AG04450 (cell line): ENCODE measurements at places on chromosomes 6 and 20.

- DNase-seq, result no peak
Observed at GRCh38 chr20:54464003-54464402, 11.4 kb upstream of the DOK5 start.

DNA sequence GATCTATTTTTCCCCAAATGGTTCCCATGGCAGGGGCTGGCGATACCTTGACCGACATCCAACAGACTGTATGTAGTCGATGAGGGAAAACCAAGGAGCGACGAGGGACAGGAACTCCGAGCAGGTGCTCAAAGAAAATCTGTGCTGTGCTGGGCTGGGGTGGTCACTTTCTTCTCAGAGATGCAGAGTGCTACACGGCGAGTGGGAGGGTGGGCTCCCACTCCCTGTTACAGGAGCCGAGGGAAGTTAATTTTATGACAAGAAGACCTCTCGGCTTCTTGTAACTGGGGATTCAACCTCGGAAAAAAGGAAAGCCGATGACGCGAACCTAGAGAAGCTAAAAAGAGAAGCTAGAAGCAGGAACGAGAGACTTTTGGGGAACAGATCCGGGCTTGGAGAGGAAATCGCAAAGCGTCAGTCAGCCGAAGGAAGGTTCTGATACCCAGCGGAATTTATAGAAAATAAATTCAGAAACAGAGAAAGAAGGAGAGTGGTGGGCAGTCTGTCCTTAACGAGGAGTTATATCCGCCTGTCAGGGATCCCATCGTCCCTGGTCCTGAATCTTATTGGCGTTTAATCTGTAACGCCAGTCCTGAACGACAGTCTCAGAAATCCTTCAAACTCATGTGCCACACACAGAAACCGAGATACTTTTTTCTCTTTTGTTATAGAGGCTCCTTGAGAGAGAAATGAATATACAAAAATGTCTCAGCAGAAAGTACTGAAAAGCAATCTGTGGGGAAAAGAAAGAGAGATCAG lies 84.6 kb upstream of the ZNF322 start:
- no peak for DNase-seq

- DNase-seq, result no peak
Observed at GRCh38 chr20:11912659-11913415, 4.9 kb upstream of the BTBD3 start.

DNA sequence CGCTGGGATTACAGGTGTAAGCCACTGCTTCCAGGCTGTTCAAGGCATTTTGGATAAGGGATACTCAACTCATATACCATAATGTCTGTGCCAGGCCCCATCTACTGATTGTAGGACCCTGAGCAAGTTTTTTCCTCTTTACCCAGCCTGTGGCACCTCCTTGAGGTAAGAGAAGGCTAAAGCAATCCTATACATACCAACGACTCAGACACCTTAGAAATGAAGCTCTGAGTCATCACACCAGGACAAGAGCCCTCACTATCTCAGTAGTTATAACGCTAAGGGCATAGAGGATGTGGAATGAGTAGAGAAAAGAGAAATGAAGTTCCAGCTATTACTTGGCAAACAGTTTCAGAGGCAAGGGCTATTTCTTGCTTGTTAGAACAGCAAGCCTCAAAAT lies 16.9 kb downstream of the NDRG3 start:
- no peak for DNase-seq
